ENCODE measurements at places on chromosomes 2 and 18.
A peak's percentile ranks its signal among the peaks of the same experiment; 100 is the strongest.

GRCh38 chr18:21743166-21743832, 2.7 kb downstream of the MIB1 start:
- DNase-seq: no peak

GRCh38 chr18:6949800-6950586, 167.6 kb downstream of the LAMA1 start:
- no peak for DNase-seq

- DNase-seq: no peak
These were observed 42.0 kb downstream of the MCFD2 start for GRCh38 chr2:46873604-46874068.

DNA sequence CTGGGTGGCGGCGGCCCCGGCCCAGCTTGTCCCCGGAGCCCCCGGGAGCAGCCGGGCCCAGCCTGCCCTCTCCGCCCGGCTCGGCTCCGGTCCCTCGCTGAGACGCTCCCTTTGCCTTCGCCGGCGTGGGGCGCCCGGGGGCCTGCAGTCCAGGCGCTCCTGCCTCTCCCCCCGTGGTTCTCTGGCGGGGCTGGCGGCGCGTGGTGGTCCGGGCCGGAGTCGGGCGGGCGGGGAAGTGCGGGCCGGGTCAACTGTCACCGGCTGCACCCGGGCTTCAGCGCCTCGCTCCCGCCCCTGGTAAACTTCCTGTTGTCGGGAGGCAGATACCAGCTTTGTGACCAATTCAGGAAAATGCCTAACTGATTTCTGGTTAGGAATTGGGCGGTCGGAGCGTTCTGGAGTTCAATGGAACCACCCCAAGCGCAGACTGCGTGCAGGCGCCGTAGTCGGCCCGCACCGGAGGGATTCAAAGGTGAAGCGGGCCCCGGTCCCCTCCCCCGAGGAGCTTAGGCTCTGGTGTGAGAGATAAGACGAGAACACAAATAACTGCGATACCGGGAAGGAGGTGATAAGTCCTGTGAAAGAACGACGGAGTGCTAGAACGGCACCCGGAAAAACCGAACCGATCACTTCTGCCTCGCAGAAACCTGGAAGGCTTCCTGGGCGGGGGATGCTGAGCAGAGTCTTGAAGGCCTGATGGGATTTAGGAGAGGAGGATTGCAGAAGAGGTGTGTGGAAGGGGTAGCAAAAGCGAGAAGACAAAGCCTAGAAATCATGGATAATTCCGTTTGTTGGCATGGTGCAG, 891 bp downstream of the CAB39 start:
- peak; percentile 28 for DNase-seq

All from activated gamma-delta T cell (primary cell).